Thymus (tissue), 14 donors: ENCODE measurements at places on chromosomes 5 and 9.

DNA sequence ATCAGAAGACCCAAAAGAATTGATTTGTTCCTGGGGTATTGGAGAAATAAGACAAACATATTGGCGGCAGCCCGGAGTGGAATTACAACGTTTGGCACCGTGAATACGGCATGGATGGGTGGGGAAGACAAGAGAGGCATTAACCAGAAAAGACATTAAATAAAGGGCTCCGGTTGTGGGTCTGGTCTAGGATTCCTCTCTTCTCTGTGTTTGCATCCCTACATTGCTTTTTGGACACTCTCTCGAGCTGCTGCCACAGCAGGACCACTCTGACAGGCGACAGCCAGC, 138.7 kb upstream of the PALM2AKAP2 start:
- no peaks in the 10 kb centered on the region for H3K4me1 ChIP-seq
- no peak overlapping the region for H3K4me3 ChIP-seq
- no peaks in the 10 kb centered on the region for H3K36me3 ChIP-seq
- no peak for DNase-seq
- peaks cover 43% of the 10 kb centered on the region for H3K27me3 ChIP-seq

GRCh38 chr5:153425914-153426313, 64.6 kb upstream of the GRIA1 start:
- no peaks in the 10 kb centered on the region for H3K36me3 ChIP-seq
- DNase-seq = no peak
- no peak overlapping the region for H3K27ac ChIP-seq
- no peaks in the 10 kb centered on the region for H3K4me1 ChIP-seq
- H3K4me3 ChIP-seq = no peak overlapping the region
- H3K27me3 ChIP-seq = no peaks in the 10 kb centered on the region

GRCh38 chr9:38440516-38440915, 16.3 kb upstream of the IGFBPL1 start:
- peaks cover 5% of the 10 kb centered on the region for H3K27me3 ChIP-seq
- H3K36me3 ChIP-seq = no peaks in the 10 kb centered on the region
- H3K4me1 ChIP-seq = no peaks in the 10 kb centered on the region
- no peak for DNase-seq
- no peak overlapping the region for H3K4me3 ChIP-seq
- no peak overlapping the region for H3K27ac ChIP-seq

DNA sequence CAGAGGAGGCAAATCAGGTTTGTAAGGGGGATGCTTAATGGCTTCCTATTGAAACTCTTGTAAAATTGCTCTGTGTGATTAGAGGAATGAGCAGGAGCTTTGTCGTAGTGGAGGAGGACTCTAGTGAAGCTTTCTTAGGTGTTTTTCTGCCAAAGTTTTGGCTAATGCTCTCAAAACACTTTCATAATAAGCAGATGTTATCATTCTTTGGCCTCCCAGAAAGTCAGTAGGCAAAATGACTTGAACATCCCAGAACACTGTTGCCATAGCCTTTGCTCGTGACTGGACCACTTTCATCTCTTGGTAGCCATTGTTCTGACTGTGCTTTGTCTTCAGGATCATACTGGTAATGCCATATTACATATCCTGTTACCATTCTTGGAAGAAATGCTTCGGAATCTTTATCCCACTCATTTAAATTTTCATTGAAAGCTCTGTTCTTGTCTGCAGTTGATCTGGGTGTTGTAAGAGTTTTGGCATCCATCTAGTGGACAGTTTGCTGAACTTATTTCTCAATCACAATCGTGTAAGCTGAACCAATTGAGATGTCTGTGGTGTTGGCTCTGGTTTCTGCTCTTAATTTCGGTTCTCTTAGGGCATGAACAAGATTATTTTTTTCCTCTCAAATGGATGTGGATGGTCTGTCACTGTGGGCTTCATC, 187.6 kb downstream of the COMMD10 start:
- no peak for DNase-seq
- no peaks in the 10 kb centered on the region for H3K36me3 ChIP-seq
- H3K4me1 ChIP-seq = no peaks in the 10 kb centered on the region
- H3K4me3 ChIP-seq = no peak overlapping the region
- H3K27ac ChIP-seq = no peak overlapping the region
- no peaks in the 10 kb centered on the region for H3K27me3 ChIP-seq

DNA sequence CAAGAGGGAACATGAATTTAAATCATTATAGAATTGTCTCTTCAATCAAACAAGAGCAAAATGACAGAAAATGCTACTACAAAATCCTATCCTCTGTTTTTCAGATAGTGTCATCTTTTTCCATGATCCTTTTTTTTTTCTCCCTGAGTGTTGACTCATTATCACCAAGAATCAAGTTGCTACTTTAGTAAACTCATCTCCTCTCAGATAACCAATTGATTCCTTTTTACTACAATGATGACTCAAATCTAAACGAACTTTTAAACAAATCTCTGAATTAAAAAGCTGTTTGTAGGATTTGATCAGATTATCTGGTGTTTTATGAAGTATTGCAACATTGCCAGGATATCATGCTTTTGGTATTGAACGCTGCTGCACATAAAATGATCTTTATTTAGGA, 23.9 kb upstream of the IL7R start:
- H3K27me3 ChIP-seq = no peaks in the 10 kb centered on the region
- peaks cover 10% of the 10 kb centered on the region for H3K4me1 ChIP-seq

- H3K27ac ChIP-seq = no peak overlapping the region
- no peaks in the 10 kb centered on the region for H3K36me3 ChIP-seq
- H3K4me3 ChIP-seq = no peak overlapping the region
- no peak for DNase-seq
- no peaks in the 10 kb centered on the region for H3K27me3 ChIP-seq
These were observed 54.4 kb upstream of the AFAP1L1 start for GRCh38 chr5:149217096-149217802.

DNA sequence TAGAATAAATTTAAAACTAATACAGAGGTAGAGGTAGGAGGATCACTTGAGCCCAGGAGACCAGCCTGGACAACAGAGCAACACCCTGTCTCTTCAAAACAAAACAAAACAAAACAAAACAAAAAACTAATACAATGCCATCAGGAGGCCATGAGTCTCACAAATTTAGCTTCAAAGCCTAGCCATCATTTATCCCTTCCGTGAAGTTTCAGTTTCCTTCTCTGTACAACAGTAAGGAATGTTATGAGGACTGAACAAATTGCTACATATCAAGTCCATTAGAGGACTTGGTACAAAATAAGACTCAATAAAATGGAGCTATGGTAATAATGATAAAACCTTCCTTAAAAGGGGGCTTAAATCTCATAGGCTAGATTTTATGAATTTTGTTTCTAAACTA, 60.8 kb downstream of the MAPKAP1 start:
- no peaks in the 10 kb centered on the region for H3K27me3 ChIP-seq
- H3K27ac ChIP-seq = no peak overlapping the region
- DNase-seq = no peak
- no peak overlapping the region for H3K4me3 ChIP-seq

DNA sequence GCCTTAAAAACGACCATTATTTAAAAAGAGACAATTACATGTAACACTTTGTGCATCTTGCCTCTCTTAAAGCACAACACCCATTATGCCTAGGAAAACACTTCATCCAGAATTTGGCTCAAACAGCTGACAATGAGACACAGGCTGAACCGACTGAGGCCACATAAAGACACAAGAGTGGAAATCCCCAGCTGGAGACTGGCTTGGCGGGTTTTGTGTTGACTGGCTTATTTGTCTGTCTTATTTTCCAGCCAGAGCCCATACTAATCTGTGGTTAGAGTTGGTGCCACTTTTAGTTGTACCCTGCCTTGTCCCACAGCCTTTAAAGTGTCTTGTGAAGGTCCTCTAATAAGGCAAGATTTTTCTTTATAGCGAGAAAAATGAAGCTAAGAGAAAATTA, 21.2 kb downstream of the TRIM14 start:
- H3K4me3 ChIP-seq = no peak overlapping the region
- no peak overlapping the region for H3K27ac ChIP-seq
- peaks cover 34% of the 10 kb centered on the region for H3K36me3 ChIP-seq
- H3K4me1 ChIP-seq = peaks cover 43% of the 10 kb centered on the region
- no peaks in the 10 kb centered on the region for H3K27me3 ChIP-seq

- H3K4me1 ChIP-seq = no peaks in the 10 kb centered on the region
- H3K27ac ChIP-seq = peak overlapping the region; percentile 23
- no peak for DNase-seq
- H3K27me3 ChIP-seq = no peaks in the 10 kb centered on the region
- no peaks in the 10 kb centered on the region for H3K36me3 ChIP-seq
These were observed 16.2 kb upstream of the ITGA1 start for GRCh38 chr5:52771343-52772039.

- DNase-seq = peak; percentile 74
- H3K36me3 ChIP-seq = no peaks in the 10 kb centered on the region
- H3K27ac ChIP-seq = no peak overlapping the region
- H3K27me3 ChIP-seq = no peaks in the 10 kb centered on the region
These were observed 601.8 kb downstream of the CCDC171 start for GRCh38 chr9:16154521-16155078.

DNA sequence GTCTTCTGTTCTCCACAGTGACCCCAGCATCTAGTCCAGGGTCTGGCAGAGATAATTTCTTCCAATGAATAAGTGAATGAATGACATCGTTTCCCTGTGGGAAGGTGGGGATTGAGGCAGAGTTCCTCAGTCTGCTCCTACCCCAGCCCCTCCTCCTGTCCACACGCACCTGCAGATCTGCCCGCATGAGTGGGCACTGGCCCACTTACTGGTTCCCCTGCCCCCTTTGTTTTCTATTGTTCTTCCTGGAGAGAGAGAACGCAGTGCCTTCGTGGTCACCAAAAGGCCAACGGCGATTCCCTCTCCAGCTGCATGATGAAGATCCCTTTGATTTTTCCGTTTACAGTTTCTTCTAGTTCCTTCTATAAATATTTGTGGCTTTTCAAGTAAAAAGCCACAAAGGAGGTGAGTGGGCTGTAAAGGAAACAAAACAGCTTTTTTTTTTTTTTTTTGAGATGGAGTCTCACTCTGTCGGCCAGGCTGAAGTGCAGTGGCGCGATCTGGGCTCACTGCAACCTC, 5.8 kb upstream of the FPGS start:
- peaks cover 15% of the 10 kb centered on the region for H3K4me1 ChIP-seq
- no peaks in the 10 kb centered on the region for H3K27me3 ChIP-seq
- peak overlapping the region; percentile 34 for H3K27ac ChIP-seq

DNA sequence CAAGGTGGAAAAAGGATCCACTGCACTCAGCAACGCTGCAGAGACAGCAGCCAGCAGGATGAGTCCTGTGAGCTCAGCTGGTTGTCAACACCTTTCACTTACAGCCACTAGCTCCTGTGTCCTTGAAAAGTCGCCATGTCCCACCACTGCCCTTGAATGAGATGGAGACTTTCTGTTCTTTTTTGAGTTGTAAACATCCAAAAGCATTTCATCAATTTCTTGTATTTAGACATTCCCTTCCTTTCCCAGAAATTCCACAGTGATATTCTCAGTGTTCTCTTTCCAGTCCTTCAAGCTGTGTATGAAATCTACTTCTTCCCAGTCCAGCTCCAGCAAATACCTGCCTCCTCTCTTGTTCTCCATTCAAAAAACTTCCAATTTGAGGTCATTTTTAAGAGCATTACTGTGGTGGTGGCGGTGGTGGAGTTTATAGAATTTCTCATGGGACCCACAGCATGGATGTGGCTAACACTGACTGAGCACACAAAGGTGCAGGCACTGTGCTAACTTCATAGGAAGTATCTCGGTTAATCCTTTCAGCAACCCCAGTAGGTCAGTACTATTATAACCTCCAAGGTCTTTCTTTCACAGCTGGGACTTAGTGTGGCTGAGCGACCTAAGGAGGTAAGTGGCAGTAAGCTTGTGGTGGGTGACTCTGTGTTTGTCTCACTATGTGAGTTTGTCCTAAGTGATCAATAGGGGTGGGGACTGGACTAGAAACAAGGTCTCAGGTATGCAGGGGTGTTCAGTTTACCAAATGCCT, 15.0 kb upstream of the GPX3 start:
- H3K27ac ChIP-seq = no peak overlapping the region
- DNase-seq = no peak
- H3K36me3 ChIP-seq = no peaks in the 10 kb centered on the region
- peaks cover 6% of the 10 kb centered on the region for H3K27me3 ChIP-seq
- H3K4me1 ChIP-seq = no peaks in the 10 kb centered on the region

DNA sequence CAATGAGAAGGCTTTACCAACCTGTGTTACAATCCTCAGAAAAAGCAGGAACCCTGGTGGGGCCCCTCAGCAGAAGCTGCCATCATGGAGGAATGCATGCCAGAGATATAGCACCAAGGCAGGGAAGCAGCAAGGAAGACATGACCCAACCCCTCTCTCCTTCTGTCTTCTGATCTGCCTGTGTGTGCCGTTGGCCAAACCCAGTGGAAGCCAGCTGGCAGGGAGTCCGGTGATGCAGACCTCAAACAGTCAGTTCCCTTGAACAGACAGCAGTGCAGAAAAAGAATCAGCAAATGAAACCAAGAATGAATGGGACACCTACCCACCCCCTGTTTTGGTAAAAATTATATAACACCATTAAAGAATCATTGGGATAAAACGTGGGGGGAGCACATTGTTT, 234.2 kb downstream of the ZNF608 start:
- H3K27me3 ChIP-seq = no peaks in the 10 kb centered on the region
- no peak overlapping the region for H3K4me3 ChIP-seq
- H3K4me1 ChIP-seq = no peaks in the 10 kb centered on the region
- no peak overlapping the region for H3K27ac ChIP-seq
- no peaks in the 10 kb centered on the region for H3K36me3 ChIP-seq
- DNase-seq = no peak

GRCh38 chr9:135890190-135891026, 16.9 kb downstream of the CAMSAP1 start:
- peaks cover 19% of the 10 kb centered on the region for H3K4me1 ChIP-seq
- H3K4me3 ChIP-seq = no peak overlapping the region
- no peaks in the 10 kb centered on the region for H3K27me3 ChIP-seq
- no peak for DNase-seq

DNA sequence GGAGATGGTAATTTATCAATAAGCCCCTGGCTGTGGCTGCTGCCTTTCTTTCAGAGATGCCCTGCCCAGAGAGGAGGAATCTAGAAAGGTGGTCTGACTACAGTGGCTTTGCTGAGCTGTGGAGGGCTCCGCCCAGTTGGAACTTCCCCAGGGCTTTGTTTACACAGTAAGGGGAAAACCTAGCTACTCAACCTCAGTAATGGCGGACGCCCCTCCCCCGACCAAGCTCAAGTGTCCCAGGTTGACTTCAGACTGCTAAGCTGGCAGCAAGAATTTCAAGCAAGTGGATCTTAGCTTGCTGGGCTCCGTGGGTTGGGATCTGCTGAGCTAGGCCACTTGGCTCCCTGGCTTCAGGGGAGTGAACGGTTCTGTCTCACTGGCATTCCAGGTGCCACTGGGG, 865.4 kb upstream of the ACO1 start:
- H3K27ac ChIP-seq = no peak overlapping the region
- no peaks in the 10 kb centered on the region for H3K36me3 ChIP-seq
- no peak overlapping the region for H3K4me3 ChIP-seq

GRCh38 chr5:170268884-170269283, 28.7 kb downstream of the LCP2 start:
- peaks cover 32% of the 10 kb centered on the region for H3K4me1 ChIP-seq
- H3K27me3 ChIP-seq = no peaks in the 10 kb centered on the region
- DNase-seq = no peak
- H3K36me3 ChIP-seq = peaks cover 73% of the 10 kb centered on the region
- no peak overlapping the region for H3K4me3 ChIP-seq
- H3K27ac ChIP-seq = peak overlapping the region; percentile 68

- no peaks in the 10 kb centered on the region for H3K27me3 ChIP-seq
- H3K36me3 ChIP-seq = no peaks in the 10 kb centered on the region
- no peak for DNase-seq
- no peak overlapping the region for H3K4me3 ChIP-seq
- H3K27ac ChIP-seq = no peak overlapping the region
These were observed 51.5 kb upstream of the NR3C1 start for GRCh38 chr5:143454936-143455516.

GRCh38 chr5:1021136-1021968, 12.8 kb downstream of the NKD2 start:
- H3K4me3 ChIP-seq = no peak overlapping the region
- no peaks in the 10 kb centered on the region for H3K27me3 ChIP-seq
- H3K4me1 ChIP-seq = no peaks in the 10 kb centered on the region
